Bronchial epithelial cell (primary cell): ENCODE measurements at places on chromosomes 13 and 19. TPM values are rescaled to one million over a fixed set of nuclear protein-coding genes. Genes with fewer than 3 reads are reported as not detected.

DNA sequence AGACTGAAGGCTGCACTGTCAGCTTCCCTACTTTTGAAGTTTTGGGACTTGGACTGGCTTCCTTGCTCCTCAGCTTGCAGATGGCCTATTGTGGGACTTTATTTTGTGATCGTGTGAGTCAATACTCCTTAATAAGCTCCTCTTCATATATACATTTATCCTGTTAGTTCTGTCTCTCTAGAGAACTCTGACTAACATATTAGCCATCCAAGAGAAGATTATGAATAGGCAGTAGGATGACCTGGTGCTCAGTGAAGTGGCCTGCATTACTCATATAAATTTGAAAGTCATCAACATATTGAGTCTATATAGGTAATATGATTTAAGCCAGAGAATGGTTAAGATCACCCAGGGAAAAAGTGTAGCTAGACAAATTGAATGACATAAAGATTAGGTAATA is 136.3 kb upstream of the UFM1 start:
- DNase-seq: peak; percentile 88

DNA sequence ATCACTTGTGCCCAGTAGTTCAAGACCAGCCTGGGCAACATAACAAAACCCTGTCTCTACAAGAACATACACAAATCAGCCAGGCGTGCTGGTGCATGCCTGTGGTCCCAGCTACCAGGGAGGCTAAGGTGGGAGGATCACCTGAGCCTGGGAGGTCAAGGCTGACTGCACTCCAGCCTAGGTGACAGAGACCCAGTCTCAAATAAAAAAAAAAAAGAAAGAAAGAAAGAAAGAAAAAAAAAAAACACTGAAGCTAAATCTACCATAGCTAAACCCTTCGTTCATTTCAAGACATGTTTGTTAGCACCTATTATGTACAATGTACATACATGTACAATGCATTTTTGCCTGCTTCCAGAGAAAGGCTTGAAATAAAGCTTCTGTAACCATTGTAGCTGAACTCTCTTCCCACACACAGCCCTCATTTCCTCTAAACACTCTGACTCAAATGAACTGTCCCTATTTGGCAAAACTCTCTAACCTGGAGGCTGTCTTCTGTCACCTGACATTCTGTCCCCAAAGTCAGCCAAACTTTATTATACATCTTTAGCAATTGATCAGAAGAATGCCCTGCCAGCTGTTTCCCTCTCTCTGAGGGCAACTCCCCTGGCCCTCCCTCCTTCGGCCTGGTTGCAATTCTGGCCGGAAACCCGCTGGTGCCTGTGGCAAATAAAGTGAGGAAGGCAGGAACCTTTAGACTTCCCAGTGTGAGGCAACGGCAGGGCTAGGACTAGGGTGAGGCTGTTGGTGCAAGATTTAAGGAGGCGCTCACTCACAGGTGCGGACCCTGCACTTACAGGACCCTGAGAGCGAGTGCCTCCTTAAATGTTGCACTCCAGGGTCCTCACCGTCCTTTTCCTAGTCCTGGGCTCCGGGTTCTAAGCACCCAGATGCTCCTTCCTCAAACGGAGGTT is 1.8 kb downstream of the ETHE1 start:
- peak; percentile 77 for DNase-seq

- peak; percentile 49 for DNase-seq
Observed at GRCh38 chr19:17794731-17795494, at the start of gene B3GNT3. Gene B3GNT3 (plus strand): TSS chr19:17795138. CDS start chr19:17807808, 12,670 bp downstream.

GRCh38 chr19:33613620-33614000 is 8.1 kb upstream of the CHST8 start:
- DNase-seq: no peak

DNA sequence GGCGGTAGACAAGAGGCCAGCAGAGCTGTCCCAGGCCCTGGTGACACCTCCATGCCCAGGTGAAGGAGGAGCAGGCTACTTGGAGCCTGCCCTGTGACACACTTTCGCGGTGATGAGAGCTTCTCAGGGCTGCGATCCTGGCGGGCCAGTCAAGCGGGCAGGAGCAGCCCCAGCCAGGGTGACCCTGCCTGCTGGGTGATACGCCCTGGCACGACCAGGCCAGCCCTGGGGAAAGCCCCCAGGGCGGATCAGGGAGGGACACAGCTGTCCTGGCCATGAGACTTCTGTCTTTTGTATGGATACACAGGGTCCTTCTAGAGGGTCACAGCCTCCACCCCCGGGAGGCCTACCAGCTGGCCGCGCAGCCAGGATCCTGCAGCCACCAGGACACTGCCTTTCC is 13.1 kb downstream of the DNM2 start:
- DNase-seq: no peak

DNA sequence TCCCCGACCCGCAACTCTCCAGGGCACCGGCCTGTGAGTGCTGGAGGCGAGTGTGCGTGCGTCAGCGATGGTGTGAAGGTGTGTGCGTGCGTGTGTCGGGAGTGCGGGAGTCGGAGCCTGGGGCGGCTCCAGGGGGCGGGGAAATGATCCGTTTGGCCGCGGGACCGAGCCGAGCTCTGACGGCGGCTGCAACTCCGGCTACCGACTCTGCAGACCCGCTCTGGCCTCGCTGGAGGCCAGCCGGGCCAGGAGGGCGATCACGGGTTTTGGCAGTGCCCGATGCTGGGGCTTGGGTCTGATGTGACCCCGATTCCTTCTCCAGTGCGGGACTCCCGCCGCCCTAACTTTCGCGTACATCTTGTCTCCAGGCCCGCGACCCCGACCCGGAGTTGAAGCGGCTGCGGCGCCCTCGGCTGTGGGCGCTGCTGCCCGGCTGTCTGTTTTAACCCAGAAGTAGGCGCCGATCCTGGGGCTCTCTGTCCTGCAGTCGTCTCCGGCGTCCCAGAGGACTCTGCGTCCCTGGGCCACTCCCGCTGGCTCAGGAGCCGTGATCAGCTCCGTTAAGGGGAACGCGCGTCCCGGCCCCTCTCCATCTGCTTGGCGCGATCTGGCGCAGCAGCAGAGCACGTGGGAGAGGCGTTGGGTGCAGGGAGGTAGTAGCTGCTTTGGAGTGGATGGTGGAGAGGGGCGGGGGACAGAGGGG is 1.2 kb downstream of the CHST8 start:
- no peak for DNase-seq

DNA sequence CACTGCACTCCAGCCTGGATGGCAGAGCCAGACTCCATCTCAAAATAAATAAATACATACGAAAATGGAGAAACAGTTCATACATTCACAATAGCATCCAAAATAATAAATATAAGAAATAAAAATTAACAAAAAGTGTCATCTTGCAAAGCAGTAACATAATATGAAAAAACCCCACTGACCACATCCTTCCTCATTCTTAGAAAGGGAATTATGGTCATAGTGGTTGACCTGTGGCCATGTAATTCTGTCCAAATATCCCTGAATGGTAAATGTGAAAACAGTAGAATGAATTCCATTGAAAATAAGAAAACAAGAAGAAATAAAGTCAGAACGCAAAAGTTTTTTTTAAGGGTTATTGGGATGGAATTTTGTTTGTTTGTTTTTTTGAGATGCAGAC is 7.0 kb upstream of the CDC42EP5 start:
- DNase-seq: no peak

Gene MIDN
- 15.8 and 31.1 TPM in 2 replicates for total RNA-seq

Gene MEX3D
- 34.2 and 43.4 TPM in 2 replicates for total RNA-seq
